ENCODE measurements at places on chromosomes 3 and 15. TPM values are rescaled to one million over a fixed set of nuclear protein-coding genes. Genes with fewer than 3 reads are reported as not detected.

PRR20G gene
- total RNA-seq = not detected

SEMA3G gene
- 0.34 TPM for total RNA-seq

TERC gene
- 32.6 TPM for total RNA-seq

NOX5 gene
- under 0.01 TPM for total RNA-seq

HHLA2 gene
- total RNA-seq = not detected

CAMK2N2 gene
- total RNA-seq = under 0.01 TPM

SOX14 gene
- not detected for total RNA-seq

OXTR gene
- 0.68 TPM for total RNA-seq

CYP1A1 gene
- 3.1 TPM for total RNA-seq

MOBP gene
- not detected for total RNA-seq

TXNRD3 gene
- 9.5 TPM for total RNA-seq

MAN2C1 gene
- total RNA-seq = 75.9 TPM

SGO1 gene
- total RNA-seq = 0.14 TPM

NTRK3 gene
- not detected for total RNA-seq

P2RY13 gene
- not detected for total RNA-seq

TLR9 gene
- 0.07 TPM for total RNA-seq

MRPS25 gene
- total RNA-seq = 13.3 TPM

PAK6 gene
- total RNA-seq = 20.3 TPM

SOX2 gene
- total RNA-seq = 2.7 TPM

GTF2A2 gene
- total RNA-seq = 32.5 TPM

ZNF445 gene
- total RNA-seq = 4.4 TPM

LYZL4 gene
- not detected for total RNA-seq

GRK7 gene
- not detected for total RNA-seq

GLDN gene
- 0.07 TPM for total RNA-seq

STAB1 gene
- total RNA-seq = 0.07 TPM

SMCO1 gene
- total RNA-seq = not detected

SKOR1 gene
- under 0.01 TPM for total RNA-seq

ADAMTS7 gene
- total RNA-seq = 5.0 TPM

CDC25A gene
- 8.2 TPM for total RNA-seq

STRIT1 gene
- not detected for total RNA-seq

MORC1 gene
- not detected for total RNA-seq

SLC22A14 gene
- 0.57 TPM for total RNA-seq

TEX55 gene
- total RNA-seq = not detected

GHSR gene
- total RNA-seq = not detected

ISG20 gene
- 4.8 TPM for total RNA-seq

SST gene
- total RNA-seq = not detected

Measured in nasal cavity respiratory epithelium epithelial cell of viscerocranial mucosa (primary cell).